ENCODE measurements at places on chromosomes 1 and 21.
A peak's percentile ranks its signal among the peaks of the same experiment; 100 is the strongest.

- peak; percentile 86 for DNase-seq
These were observed 3.6 kb upstream of the ZBTB7B start for GRCh38 chr1:154998818-154999570.

- DNase-seq: no peak
These were observed 65.9 kb downstream of the KCNK1 start for GRCh38 chr1:233679591-233680373.

GRCh38 chr1:38076038-38076437 lies 29.4 kb upstream of the POU3F1 start:
- no peak for DNase-seq

DNA sequence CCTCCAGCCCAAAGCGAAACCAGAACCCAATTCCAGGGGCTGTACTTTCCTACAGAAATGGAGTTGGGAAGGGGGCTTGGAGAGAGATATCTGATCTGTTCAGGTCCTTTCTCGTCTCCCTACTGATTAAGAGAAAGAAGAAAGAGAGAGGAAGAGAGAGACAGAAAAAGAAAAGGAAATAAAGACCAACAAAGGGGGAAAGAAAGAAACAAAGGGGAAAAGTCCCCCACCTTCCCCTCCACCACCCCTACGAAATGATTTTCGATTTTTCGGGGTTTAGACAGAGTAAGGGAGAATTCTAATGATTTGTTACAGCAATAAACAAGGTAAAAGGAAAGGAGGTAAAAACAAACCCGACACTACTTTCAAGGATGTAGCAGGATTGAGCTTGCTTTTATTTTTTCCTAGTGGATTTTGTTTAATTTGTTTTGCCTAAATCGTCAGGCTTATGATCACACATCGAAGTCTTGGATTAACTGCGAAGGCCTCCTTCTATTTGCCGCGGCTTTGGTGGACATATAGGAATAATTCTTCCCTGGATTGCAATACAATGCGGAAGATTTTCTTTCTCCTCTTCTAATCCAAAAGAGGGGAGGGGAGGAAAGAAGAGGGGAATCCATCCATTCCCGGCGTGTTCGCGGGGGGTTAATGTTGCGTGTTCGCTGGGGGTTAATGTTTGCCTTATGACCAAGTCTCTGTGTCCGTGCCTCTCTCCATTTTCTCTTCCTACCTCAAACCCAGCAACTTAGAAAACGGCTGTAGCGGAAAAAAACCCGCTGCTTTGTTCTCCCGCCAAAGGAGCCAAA lies 1.9 kb downstream of the TAL1 start:
- DNase-seq: no peak

DNA sequence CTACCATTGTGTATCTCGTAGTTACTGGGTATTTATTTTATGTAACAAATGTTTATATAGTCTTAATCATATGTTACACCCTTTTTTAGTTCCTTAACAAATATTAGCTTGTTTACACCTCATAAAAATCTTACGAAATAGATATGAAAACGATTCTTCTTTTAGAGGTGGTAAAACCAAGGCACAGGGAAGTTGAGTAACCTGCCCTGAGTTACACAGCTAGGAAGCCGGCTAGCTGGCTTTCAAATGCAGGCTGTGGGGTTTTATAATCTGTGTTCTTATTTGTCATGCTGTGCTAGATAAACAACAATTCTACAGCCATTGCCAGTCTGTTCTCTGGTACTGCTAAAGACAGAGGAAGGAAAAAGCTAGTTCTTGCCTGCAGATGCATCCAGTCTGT lies 109.6 kb downstream of the NOS1AP start:
- DNase-seq: no peak

GRCh38 chr1:12460911-12461621 lies 156.9 kb downstream of the DHRS3 start:
- DNase-seq: no peak

All from BE2C (cell line).